ENCODE measurements at places on chromosomes 2 and 18. TPM values are rescaled to one million over a fixed set of nuclear protein-coding genes. Genes with fewer than 3 reads are reported as not detected.
A peak's percentile ranks its signal among the peaks of the same experiment; 100 is the strongest.

DNA sequence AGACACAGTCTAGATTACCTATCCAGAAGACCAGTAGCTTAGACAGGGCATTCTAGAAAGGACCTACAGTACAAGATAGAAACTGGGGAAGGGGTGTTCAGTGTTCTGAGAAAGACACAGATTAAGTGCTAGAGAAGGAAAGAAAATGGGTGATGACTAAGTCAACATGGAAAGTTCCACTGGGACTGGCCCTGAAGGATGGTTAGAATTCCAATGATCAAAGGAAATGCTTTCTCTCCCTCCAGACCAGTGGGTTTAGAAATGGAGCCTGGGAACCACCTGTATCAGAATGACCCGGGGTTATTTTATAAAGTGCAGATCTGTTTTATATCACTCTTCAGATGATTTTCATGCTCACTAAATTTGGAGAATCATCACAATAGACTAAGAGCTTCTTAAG is 5.8 kb upstream of the COLEC12 start:
- no peak for DNase-seq

The BCL11A gene
- 2.8 TPM for total RNA-seq

DNA sequence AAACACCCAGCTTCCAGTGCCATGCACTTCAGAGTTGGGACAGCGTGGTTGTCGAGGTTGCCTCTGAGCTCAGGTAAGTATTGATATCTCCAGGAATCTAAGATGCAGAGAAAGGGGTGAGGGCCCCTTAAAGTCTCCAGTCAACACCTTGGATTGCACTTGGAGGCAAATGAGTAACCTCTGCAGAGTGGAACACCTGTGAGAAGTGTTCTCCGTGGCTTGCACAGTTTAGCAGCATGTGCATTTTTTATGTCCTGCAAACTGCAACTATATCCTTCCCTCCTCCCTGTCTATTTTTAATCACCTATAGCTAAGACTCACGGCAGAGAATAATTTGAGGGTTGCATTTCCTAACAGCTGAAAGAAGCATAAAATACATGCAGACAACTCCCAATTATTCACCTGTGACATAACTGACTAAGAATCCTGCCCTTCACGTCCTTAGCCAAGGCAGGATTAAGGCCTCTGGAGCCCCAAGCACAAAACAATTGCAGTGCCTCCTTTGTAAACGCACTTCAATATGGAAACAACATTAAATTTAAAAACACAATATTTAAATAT is 1.6 kb upstream of the ZNF385B start:
- no peak for DNase-seq

DNA sequence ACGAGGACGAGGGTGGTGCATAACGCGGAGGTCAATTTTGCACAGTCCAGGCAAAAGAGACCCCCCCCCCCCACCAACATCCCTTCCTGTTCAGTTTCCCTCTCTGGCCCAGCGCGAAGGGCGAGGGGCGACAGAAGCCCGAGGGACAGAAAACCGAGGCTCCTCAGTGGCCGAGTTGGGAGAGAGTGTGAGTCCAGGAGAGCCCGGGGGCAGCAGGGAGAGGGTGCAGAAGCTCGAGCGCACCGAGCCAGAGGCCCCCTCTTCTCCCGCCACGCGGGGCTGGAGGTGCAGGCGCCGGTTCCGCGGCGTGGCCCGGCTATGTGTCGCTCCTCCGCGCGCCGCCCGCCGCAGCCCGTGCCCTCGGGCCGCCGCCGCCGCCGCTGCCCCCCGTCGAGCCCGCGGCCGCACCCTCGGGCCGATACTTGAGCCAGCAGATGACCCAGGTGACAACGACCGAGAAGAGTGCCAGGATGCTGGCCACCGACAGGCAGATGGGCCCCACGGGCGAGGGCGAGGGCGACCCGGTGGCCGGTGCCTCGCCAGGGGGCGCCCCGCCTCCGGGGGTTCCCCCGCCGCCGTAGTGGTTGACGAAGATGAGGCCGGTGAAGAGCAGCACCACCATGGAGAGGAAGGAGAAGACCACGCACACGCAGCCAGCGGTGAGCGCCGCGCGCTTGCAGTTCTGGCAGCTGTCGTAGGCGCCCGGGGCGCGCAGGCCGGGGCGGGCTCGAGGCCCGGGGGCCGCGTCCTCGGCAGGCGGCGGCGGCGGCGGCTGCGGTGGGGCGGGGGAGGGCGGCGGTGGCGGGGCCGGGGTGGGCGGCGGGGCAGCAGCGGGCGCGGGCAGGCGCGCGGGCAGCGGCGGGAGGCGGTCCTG is 20.2 kb upstream of the PAX3 start:
- DNase-seq: peak; percentile 58

DNA sequence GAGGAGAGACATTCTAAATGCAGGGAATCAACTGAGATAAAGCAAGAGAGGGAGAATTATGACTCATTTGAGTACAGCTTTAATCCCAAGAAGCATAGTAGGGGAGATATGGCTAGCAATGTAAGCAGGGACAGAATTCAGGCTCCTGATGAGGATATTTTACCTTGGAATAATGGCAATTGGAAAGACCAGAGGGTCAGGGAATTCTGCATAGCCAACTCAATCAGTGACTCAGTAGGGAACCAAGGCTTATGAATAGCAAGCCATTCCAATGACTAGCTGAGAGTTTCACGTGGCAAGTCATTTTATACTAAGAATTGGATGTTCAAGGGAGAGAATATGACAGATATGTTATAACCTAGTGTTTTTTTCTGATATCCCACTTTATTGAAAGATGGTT is 563.8 kb upstream of the NETO1 start:
- DNase-seq: no peak

All from uterus (tissue), 4 donors.